ENCODE measurements at places on chromosomes 13 and 19. TPM values are rescaled to one million over a fixed set of nuclear protein-coding genes. Genes with fewer than 3 reads are reported as not detected.
A peak's percentile ranks its signal among the peaks of the same experiment; 100 is the strongest.

Gene GIPC3
- not detected for total RNA-seq

Gene RGL3
- total RNA-seq, result 134 TPM

Gene FFAR1
- total RNA-seq, result not detected

DNA sequence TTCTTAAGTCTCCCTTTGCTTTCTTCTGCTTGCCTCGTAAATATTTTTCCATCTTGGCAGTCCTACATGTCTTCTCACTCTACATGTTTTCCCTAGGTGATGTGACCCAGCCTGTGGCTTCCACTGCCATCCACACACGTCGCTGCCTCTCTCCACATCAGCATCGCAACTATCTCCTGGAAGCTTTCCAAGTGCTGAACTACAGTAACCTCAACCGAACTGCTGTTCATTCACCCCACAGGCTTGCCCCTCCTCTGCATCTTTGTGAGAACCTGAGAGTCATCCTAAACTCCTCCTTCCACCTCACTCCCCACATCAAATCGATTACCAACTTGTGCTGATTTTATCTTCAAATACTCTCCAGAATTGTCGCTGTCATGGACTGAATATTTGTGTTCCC, 41.2 kb upstream of the USPL1 start:
- peak; percentile 45 for DNase-seq

DNA sequence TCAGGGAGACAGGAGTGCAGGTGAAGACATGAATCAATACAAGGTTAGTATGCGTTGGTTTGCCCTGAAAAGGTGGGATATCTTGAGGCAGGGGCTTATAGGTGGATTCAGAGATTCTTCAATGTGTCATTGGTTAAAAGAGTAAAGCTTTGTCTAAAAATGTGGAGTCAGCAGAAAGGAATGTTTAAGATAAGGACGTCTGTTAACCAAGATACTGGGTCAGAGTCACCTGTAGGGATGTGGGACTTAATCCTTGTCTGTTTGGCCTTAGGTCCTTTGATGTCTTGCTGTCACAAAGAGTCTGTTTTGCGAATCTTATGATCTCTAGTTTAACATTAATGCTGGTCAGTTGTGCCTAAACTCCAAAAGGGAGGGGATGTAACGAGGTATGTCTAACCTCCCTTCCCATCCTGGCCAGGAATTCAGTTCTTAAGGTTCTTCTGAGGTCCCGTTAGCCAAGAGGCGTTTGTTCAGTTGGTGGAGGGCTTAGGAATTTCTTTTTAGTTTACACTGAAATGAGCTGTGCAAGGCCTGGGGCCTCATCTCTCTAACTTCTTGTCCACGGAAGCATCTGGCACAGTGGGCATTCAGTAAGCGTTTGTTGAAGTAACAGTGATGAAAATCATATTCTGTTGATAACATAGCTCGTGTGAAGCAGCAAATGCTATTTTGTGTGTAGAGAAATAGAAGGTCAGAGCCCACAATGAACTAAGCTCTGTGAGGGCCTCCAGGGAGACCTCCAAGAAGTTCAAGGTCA, 96.2 kb upstream of the RNF113B start:
- DNase-seq, result no peak

GRCh38 chr13:91119643-91120042, 227.8 kb upstream of the MIR17HG start:
- DNase-seq, result no peak

- DNase-seq, result no peak
Measured at GRCh38 chr13:41488124-41488523, 30.8 kb downstream of the RGCC start.

DNA sequence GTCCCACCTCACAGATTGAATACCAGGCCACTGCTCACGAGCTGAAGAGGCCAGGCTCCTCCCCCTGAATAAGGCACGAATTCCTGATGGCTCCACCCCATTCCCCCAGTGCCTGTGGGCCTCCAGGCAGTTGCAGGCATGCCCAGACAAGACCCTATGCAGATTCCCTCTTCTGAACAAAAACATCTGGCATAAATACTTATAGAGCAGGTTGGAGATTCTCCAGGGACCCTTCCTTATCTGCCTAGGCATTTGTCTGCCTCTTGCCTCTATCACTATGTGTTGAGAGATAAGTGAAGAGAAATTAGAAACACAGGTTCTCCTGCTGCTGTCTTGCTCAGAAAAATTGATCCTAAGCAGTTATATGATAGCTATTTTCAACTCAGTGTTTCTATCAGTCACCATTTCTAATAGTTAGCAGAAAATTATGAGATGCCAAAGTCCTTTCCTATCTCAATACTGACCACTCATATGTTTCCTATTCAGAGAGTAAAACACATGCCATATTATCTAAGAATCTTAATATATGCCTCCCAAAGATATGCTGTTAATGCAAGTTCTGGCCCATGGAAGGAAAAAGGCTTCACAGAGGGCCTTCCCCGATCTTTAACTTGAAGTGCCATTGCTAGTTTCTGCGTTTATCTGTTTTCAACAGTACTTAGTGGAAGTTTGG, 364.0 kb downstream of the KCTD12 start:
- no peak for DNase-seq

GRCh38 chr19:30221176-30221575, 151.0 kb upstream of the ZNF536 start:
- DNase-seq, result no peak

DNA sequence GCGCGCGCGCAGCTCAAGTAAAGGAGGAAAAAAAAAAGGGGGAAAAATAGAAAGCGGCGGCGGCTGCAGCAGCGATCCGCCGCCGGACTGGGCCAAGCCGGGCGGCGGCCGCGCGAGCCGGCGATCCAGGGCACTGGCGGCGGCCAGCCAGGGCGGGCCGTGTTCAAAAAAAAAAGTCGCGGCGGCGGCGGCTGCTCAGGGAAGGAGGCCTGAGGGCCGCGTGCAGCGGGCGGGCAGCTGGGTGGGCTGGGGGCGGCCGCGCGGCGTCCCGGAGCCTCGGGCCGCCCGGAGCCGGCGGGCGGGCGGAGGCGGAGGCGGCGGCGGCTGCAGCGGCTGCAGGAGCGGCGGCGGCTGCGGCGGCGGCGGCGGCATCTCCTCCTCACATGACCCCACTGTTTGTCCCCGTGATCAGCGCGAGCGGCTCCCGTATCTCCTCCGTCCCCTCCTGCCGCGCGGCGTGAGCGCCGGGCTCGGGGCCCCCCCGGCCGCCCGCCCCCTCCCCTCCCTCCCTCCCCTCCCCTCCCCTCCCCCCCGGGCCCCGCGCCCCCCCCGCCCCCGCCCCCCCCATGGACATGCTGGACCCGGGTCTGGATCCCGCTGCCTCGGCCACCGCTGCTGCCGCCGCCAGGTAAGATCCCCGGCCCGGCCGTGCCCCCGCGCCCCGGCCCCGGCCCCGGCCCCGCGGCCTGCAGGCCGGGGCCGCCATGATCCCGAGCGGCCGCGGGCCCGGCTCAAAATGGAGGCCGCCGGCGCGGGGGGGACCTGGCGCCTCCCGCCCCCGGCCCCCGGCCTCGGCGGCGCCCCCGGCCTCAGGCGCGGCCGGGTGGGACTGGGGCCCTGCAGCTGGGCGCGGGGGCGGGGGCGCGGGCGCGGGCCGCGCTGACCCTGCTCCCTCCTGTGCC, at the start of gene USF2:
Gene USF2, plus strand, starts transcription at position 427 of the 902 bp plus-strand sequence. Its CDS starts 140 bp downstream, at position 567.
- peak; percentile 92 for DNase-seq

DNA sequence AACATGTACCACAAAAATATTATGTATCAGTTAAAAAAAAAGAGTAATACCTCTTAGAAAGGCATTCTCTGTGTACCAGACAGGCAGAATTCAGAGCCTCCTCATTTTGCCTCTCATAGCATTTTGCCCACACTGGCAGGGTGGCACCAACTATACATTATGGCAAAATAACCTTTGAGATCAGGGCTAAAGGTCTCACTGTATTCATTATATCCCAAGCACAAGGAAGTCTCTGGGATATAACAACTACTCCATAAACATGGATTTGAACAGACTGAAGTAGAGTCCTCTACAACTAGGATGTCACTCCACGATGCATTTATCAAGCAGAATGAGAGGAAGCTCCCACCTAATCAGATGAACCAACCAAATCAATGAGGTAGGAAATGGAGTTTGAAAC, 10.6 kb downstream of the SUCLA2 start:
- no peak for DNase-seq

GRCh38 chr19:39372047-39372802, 18.7 kb downstream of the PAF1 start:
- DNase-seq, result peak; percentile 90

DNA sequence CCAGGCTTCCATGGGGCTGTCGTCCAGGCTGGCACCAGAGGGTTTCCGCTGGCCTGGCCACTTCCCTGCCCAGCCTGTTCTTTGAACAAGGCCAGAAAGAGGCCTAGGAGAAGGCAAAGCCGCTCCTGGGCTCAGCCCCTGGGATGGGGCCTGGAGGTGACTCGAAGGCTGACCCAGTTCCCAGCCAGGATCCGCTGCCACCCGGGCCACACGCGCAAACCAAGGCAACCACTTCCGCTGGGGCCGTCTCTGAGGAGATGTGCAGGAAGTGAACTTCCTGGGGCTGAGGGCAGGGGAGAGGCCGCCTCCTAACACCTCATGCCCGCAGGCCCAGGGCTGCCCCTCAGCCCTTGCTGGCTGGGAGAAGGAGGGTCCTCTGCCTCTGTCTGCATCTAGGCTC, 15.2 kb downstream of the PLEKHF1 start:
- peak; percentile 62 for DNase-seq
